ENCODE measurements at places on chromosomes 3 and 15.

GRCh38 chr3:130823241-130823884 is 70.5 kb upstream of the ATP2C1 start:
- DNase-seq = no peak

- DNase-seq = no peak
Measured at GRCh38 chr15:81282911-81283310, 41.0 kb downstream of the STARD5 start.

DNA sequence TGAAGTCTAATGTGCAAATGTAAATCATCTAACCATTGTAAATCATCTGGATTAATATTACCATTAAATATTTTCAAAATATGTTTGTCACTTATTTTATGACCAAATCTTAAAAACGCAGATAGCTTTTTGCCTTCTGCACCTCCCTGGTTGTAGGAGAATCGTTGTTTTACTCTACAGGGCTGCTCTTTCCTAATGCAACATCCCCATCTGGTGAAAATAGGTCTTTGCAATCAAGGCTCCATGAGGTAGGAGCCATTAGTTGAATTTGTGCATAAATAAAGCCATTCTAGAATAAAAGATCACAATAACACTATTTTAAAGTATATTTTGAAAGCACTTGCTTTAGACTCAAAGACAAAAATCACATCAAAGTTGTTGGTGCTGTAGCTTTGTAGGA is 535.6 kb upstream of the AGTR1 start:
- DNase-seq = no peak

DNA sequence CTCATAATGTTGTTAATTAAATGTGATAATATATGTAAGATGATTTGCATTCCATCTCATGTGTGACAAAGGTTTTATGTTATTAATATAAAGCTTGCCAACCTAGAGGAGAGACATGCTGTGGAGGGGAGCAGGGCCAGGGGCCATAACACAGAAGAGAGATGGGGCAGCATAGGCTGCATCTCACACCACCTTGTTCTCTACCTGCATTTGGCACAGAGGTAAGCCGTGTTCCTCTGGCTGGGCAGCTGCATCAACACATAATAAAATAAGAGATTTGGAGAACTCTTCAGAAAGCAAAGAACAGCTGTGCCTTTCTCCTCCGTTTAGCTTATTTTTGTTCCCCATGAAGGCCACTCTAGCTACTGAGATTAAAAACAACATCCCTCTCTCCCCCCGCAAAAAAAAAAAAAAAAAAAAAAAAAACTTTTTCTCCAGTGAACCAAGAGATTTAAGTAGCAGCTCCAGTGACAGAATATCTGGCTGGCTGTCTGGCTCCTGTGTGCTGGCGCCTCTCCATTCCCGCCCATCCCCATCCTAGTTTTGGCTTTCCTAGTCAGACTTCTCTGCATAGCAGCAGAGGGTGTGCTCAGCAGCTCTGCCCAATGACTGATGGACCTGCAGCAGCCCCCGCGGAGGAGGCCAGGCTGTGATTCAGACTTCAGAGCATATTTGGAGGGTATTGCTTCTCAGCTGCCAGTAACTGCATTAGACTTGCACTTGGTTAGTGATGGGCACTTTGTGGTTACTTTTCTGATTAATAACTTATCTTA is 52.2 kb upstream of the STXBP5L start:
- DNase-seq = no peak

GRCh38 chr15:48120745-48121144 is at the start of gene SLC24A5:
Gene SLC24A5 (plus strand): TSS chr15:48120990. CDS start chr15:48121045, 55 bp downstream.
- no peak for DNase-seq

GRCh38 chr3:6989608-6990291 is 128.8 kb downstream of the GRM7 start:
- no peak for DNase-seq

DNA sequence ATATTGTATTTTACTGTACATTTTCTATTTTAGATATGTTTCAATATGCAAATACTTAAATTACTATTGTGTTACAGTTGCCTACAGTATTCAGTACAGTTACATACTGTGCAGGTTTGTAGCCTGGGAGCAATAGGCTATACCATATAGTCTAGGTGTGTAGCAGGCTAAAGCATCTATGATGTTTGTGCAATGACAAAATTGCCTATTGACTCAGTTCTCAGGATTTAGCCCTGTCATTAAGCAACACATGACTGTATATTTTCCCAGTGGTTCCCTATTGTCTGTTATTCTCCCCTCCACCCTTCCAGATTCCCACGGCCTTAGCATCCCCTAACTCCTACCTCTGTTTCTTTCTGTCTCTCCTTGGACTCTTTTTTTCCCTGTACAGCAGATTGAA is 10.7 kb downstream of the MOBP start:
- DNase-seq = no peak

- no peak for DNase-seq
Measured at GRCh38 chr3:31223278-31223677, 309.4 kb upstream of the STT3B start.

DNA sequence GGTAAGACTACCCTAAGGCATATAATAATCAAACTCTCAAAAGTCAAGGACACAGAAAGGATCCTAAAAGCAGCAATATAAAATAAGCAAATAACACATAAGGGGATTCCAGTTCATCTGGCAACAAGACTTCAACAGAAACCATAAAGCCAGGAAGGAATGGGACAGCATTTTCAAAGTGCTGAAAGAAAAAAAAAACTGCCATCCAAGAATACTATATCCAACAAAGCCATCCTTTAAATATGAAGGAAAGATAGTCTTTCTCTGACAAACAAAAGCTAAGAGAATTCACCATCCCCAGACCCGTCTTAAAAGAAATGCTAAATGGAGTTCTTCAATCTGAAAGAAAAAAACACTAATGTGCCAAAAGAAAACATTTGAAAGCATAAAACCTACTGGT is 14.7 kb upstream of the CLN6 start:
- DNase-seq = no peak

- DNase-seq = no peak
Measured at GRCh38 chr15:99341786-99342185, 90.5 kb downstream of the LRRC28 start.

DNA sequence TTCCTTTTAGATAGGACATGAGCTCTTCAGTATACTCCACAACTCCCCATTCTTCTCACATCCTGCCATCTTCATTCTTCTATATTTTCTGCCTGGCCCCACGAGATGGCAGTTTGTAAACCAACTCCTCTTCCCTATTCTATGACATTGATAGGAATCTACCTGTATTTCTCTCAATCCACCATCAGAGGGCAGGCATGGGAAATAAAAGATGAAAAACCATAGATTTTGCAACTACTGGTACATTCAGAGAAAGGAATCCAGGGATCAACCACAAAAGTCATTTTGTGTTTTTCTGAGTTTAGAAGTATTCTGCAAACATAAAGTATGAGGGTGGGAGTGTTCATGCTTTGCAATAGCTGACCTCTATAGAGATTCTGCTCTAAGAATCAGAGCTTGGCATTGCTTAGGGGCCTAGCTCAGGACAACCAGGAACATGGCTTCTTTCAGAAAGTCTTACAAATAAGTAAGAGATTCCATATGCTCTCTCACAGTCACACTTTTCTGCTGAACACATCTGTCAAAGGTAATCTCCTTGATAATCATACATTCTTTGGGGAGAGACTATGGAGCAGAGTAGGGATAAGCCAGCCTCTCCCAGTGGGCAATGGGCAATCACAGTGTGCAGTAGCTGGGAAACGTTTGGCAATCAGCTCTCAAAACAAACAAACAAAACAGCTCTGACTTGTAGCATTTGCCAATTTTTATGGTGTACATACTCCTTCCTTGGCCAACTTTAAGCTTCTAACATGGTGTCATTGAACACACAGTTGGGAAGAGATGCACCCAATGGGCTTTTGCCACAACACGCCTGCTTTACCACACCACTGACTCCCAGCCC is 43.1 kb upstream of the SLC25A36 start:
- DNase-seq = peak; percentile 20

DNA sequence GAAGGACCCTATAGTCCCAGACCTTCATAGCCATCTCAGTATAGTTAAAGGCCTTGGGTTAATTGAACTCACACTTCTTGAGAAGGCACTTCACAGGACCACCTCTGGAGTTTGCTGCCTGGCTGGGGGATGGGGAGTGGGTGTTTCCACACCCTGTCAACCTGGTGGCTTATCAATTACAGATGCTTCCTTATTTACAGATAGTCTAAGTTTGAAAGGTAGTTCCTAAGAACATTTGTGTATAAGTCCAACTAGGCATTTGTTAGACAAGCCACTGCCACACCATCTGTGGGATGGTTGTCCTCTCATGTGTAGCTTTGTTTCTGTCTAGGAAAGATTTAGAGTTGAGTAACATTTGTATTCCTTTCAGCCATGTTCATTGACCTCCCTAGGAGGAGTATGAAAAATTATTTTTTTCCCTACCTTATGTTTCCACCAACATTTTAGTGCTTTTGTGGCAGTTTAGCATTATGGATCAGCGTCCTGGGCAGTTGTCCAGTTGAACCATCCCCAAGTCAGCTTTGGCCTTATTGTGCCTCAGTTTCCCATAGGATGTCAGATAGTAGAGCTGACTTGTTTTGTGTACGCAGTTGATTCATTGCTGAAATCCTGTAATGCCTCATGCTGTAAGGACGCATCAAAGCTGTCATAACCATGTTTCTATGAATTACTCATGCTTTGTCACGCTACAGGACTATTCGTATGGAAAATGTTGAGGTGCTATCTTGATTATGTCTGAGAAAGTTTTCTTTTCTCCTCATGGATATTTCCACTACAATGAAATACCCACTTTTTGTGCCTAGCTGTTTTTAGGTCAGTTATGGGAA is 21.2 kb upstream of the SIAH2 start:
- DNase-seq = no peak

DNA sequence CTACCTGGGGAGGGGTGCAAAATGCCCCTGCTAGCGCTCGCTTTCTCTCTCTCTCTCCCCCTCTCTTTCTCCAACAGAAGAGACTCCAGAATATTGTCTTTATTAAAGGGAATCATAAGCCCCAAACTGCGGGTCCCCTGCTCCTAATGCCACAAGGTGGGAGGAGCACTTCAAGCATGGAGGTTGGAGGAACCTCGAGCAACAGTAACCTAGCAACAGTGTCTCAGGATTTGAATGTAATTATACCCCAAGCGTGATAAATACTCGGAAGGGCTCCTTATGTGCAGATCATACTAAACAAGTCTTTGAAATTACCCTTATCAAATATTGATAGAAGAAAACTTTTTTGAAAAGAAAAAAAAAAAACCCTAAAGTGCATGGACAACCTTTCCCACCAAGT is 582.2 kb upstream of the PPP2R3A start:
- no peak for DNase-seq

- DNase-seq = no peak
Measured at GRCh38 chr15:60895986-60896385, 333.1 kb downstream of the RORA start.

GRCh38 chr15:31302778-31303725 is 23.6 kb upstream of the KLF13 start:
- DNase-seq = no peak

- DNase-seq = no peak
Measured at GRCh38 chr3:189981668-189982067, 139.0 kb downstream of the P3H2 start.

- DNase-seq = no peak
Measured at GRCh38 chr3:152780553-152780952, 54.4 kb upstream of the P2RY1 start.
